ENCODE measurements at places on chromosomes 4 and X. TPM values are rescaled to one million over a fixed set of nuclear protein-coding genes. Genes with fewer than 3 reads are reported as not detected.
A peak's percentile ranks its signal among the peaks of the same experiment; 100 is the strongest.

C4orf36 gene
- total RNA-seq, result 0.35 TPM

DNA sequence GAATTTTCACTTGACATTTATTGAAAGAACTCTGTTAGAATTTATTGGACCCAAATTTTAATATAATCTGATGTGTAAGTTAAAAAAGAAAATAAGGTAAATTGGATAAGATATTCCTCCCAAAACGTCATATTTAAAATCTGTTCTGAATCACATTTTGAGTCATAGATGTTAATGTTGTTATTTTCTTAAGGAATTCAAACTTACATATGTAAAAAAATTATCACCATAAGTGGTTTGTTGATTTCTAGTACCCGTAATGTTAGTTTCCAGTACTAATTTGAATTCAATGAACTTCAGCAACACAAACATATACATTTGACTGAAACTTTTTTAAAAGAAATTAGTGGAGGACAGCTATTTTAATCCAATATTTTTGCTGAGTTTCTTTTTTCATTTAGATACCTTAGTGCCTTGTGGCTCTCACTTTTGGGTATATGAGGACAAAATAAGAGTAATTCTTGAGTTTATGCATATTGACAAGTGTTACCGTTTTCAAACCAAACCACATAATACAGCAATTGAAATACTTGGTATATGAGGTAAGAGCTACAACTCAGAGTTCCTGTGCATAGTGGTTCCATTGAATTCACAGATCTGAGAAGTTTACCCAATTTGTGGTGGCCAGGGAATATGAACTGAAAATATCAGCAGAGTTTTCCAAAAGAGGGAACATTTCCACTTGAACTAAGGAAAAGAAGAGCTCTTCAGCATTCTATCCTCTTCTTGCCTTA is 71.8 kb downstream of the C4orf46 start:
- H3K36me3 ChIP-seq, result no peaks in the 10 kb centered on the region
- H3K4me1 ChIP-seq, result no peaks in the 10 kb centered on the region
- no peak overlapping the region for H3K4me3 ChIP-seq

GRCh38 chrX:63430026-63430425 is 78.9 kb upstream of the SPIN4 start:
- H3K4me1 ChIP-seq, result no peaks in the 10 kb centered on the region
- no peak overlapping the region for H3K4me3 ChIP-seq
- no peak for DNase-seq
- H3K27ac ChIP-seq, result no peak overlapping the region

- H3K4me1 ChIP-seq, result no peaks in the 10 kb centered on the region
- DNase-seq, result no peak
- no peak overlapping the region for H3K4me3 ChIP-seq
- H3K27me3 ChIP-seq, result no peaks in the 10 kb centered on the region
- no peak overlapping the region for H3K27ac ChIP-seq
- H3K36me3 ChIP-seq, result no peaks in the 10 kb centered on the region
These were observed 388.9 kb upstream of the PPP1R2C start for GRCh38 chrX:43166874-43167273.

GRCh38 chrX:47059142-47059874 is 18.9 kb upstream of the RGN start:
- H3K27ac ChIP-seq, result no peak overlapping the region
- H3K4me1 ChIP-seq, result no peaks in the 10 kb centered on the region
- no peaks in the 10 kb centered on the region for H3K27me3 ChIP-seq
- peaks cover 3% of the 10 kb centered on the region for H3K36me3 ChIP-seq
- DNase-seq, result no peak

DNA sequence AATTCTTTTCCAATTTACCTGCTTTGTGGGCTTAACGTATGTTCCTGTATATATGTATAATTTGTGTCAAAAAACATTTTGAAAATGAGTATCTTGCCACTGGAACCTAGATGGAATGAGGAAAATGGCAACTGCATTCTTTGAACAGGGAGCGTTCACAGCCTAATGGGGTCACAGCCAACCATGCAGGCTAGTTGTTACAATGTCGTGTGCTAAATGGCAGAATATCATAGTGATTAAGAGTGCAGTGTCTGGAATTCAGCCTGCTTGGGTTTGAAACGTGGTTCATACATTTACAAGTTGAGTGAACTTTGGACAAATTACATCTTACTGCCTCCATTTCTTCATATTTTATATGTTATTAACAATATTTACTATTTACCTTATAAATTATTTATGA is 70.8 kb downstream of the PCDH7 start:
- H3K27me3 ChIP-seq, result no peaks in the 10 kb centered on the region
- no peak for DNase-seq
- no peak overlapping the region for H3K27ac ChIP-seq
- H3K4me1 ChIP-seq, result no peaks in the 10 kb centered on the region
- H3K36me3 ChIP-seq, result no peaks in the 10 kb centered on the region

GABRE gene
- 4.2 TPM for total RNA-seq

DNA sequence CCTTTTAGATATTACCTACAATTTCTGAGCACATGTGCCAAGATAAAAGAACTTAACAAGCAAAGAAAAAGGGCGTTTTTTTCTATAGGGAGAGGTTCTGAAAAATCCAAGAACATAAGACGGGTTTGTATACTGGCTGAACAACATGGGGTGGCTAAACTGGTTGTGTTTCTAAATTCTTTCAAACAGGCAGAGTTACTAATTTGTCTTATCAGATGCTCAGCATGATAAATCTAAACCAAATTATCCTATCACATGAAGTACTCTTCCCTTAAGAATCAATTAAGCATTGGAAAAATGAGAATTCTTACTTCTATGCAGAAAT is 45.4 kb upstream of the PGM2 start:
- DNase-seq, result no peak
- no peak overlapping the region for H3K27ac ChIP-seq
- no peaks in the 10 kb centered on the region for H3K36me3 ChIP-seq
- H3K4me1 ChIP-seq, result no peaks in the 10 kb centered on the region

SOX3 gene
- total RNA-seq, result not detected

TMSB15A gene
- 0.42 TPM for total RNA-seq

XAGE2 gene
- not detected for total RNA-seq

GRCh38 chr4:4456351-4456750 is 69.4 kb downstream of the NSG1 start:
- no peaks in the 10 kb centered on the region for H3K4me1 ChIP-seq
- H3K4me3 ChIP-seq, result no peak overlapping the region
- H3K27me3 ChIP-seq, result no peaks in the 10 kb centered on the region
- no peak for DNase-seq
- H3K36me3 ChIP-seq, result peaks cover 59% of the 10 kb centered on the region

DNA sequence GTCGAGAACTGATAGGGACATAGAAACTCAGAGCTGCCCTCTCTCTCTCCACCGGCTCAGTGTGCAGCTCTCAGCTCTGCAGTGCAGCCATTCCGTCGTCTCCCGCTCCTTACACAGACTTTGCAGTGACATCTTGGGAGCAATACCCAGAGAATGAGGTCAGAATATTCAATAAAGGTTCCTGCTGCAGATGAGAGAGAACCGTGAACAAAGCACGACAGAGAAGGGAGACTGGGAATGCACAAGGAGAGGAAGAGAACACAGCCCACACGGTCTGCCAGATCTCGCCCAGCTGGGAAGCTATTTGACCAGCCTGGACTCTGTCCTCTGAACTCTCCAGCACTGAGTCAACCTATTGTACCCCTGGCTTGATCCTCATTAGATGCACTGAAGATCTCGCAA is 118.0 kb upstream of the PPARGC1A start:
- DNase-seq, result no peak
- no peaks in the 10 kb centered on the region for H3K4me1 ChIP-seq
- H3K27me3 ChIP-seq, result no peaks in the 10 kb centered on the region
- no peak overlapping the region for H3K27ac ChIP-seq
- H3K4me3 ChIP-seq, result no peak overlapping the region
- no peaks in the 10 kb centered on the region for H3K36me3 ChIP-seq

NRK gene
- 0.40 TPM for total RNA-seq

H2BW1 gene
- not detected for total RNA-seq

SSX4 gene
- not detected for total RNA-seq

- no peak for DNase-seq
- no peaks in the 10 kb centered on the region for H3K27me3 ChIP-seq
- H3K4me3 ChIP-seq, result no peak overlapping the region
- peak overlapping the region; percentile 61 for H3K27ac ChIP-seq
- H3K4me1 ChIP-seq, result no peaks in the 10 kb centered on the region
- H3K36me3 ChIP-seq, result no peaks in the 10 kb centered on the region
These were observed 234.7 kb downstream of the OR13H1 start for GRCh38 chrX:131778269-131779218.

DNA sequence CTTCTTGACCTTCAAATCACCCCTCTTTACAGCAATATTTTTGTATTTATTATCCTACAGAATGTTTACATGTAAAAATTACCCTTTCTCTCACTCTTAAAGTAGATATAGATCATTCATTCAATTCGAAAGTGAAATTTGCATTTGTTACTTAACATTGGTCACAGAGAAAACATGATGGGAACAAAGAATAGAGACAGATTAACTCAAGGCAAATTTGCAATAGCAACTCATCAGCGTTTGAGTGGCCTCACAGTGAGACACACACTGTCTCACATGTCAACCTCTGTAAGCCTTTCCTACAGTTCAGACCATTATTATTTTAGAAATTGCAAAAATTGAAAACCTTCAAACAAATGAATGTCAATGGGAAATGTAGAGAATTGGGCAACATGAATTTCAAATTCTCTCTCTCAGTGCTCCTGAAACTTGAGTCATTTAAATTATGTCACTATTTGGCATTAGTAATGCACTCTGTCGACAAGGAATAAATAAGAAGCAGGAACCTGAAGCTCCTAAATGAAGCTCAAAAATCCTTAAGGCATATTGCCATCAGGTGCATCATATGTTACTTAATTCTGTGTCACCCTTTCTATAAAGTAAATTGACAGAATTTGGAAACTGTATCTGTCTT is 148.3 kb upstream of the ANXA10 start:
- H3K36me3 ChIP-seq, result no peaks in the 10 kb centered on the region
- no peaks in the 10 kb centered on the region for H3K4me1 ChIP-seq
- no peak overlapping the region for H3K27ac ChIP-seq
- H3K4me3 ChIP-seq, result no peak overlapping the region
- no peaks in the 10 kb centered on the region for H3K27me3 ChIP-seq

UGT2A2 gene
- not detected for total RNA-seq

GRCh38 chr4:143294710-143295275 is 41.9 kb upstream of the GAB1 start:
- H3K4me3 ChIP-seq, result no peak overlapping the region
- no peak overlapping the region for H3K27ac ChIP-seq
- no peaks in the 10 kb centered on the region for H3K36me3 ChIP-seq
